NCI-H510A treated with DMSO at 0.1 percent for 48 hours (cell line): ENCODE measurements at places on chromosomes 6 and 20.

GRCh38 chr20:48734104-48734749 lies 93.6 kb downstream of the PREX1 start:
- no peak for DNase-seq

DNA sequence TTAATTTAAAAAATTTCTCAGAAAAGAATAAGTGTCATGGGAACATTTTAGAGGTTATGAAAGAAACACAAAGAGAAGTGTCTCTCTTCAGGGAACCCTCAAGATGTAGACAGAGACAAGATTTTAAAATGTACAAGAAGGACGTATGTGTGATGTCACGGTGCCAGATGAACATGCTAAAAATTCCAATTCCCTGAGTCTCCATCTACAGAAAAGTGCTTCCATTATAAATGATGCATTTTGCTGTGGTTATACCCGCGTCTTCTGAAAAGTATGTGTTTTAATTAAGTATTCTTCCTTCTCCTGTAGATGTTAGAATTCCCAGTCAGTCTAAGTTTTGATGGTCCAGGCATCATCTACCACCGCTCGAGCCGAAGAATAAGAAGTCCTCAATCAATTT lies 489.1 kb downstream of the PREX1 start:
- DNase-seq: no peak

DNA sequence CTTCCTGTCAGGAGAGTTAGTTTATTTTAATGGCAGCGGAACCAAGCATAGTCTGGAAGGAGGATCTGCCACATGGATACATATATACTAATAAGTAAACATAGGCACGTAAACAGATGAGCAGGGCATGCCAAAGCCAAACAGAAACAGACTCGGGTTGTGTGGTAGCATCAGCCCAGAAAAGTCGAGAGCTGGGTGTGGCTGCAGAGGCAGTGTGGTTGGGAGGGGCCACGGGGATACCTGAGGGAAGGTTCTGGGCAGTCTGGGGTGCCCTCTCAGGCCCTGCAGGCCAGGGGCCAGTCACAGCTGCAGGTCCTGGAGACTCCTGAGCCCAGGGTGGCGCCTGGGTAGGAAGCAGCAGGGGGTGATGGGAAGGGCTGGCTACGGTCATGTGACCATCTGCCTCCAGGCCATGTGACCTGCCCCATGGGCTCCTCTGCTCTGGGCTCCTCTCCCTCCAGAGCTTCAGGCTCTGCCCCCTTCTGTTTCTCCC lies 42.8 kb upstream of the MRPS10 start:
- DNase-seq: no peak

- DNase-seq: no peak
Measured at GRCh38 chr6:20112841-20113240, 99.4 kb downstream of the MBOAT1 start.

DNA sequence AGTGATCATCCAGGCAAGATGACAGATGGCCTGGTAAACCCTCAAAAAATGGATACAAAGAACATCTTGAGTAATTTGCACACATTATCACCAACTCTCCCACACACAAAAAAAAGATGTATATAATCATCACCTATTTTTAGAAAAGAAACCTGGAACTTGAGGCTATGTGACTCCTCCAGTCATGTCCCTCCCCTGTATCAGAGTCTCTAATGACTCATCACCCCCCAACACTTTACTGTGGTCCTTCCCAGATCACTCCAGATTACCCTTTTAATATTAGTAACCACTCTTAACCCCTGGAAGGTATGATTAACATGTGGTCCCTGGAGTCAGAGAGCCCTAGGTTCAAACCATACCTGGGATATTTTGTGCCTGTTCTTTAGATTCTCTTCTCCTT lies 144.8 kb downstream of the ZNF217 start:
- no peak for DNase-seq
